Activated T-helper 17 cell treated with anti-CD3 and anti-CD28 coated beads, Interleukin-2, amount 50 U/mL, for 72 hours (primary cell): ENCODE measurements at places on chromosomes 2 and 18. TPM values are rescaled to one million over a fixed set of nuclear protein-coding genes. Genes with fewer than 3 reads are reported as not detected.

The MC5R gene
- not detected for total RNA-seq

GRCh38 chr2:208542465-208543041 lies 136.0 kb downstream of the PTH2R start:
- ATAC-seq: no peak

DNA sequence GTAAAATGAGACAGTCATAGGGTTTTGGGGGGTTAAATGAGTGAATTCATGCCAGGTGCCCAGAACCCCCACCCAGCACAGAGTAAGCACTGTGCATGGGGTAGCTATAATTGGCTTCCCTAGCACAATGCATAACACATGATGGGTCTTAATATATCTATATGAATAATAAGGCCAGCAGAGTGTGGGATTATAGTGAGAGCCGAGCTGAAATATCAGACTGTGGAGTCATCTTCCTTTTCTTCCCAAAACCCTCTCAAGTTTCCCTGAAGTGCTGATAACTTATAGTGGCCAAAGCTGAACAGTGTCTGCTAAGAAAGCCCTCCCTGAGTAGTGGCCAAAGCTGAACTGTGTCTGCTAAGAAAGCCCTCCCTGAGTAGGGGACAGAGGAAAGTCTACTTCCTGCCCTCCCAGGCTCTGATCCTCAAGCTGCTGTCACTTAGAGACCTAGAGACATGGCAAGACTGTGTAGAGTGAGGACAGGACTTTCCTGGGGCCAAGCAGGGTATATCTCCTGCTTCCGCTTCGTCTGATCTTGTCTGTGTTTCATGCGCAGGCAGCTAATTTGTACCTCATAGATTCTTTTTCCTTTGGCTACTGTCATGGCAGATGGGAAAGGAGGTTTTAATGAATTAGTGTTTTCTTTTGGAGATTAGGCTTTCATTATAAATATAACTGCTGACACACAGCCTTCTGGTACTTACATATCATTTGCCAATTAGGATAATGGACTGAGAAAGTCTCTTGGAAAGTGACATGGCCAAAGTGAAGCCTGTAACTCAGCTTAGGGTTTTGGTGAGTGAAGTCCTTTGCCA lies 94.9 kb downstream of the FHOD3 start:
- ATAC-seq: no peak

- no peak for ATAC-seq
Observed at GRCh38 chr2:33670392-33670937, 71.4 kb upstream of the FAM98A start.

The CCDC68 gene
- 0.16 TPM for total RNA-seq

DNA sequence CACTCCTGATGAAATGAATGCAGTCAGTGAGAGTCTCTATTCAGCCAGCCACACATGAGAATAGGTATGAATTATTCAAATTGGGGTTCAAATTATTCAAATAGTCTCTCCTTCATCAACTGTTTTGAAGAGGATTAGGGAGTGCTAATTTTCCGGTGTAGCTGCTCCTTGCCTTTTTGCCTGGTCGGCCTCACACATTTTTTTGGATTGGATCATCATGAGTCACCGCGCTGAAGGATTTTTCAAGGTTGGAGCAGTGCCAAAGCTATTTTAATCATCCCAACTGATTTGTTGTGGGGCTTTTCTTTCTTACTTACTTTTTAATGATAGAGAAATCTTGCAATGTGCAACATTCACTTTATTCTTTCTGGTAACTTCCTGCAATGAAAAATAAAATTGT lies 2.4 kb upstream of the DTNA start:
- no peak for ATAC-seq

DNA sequence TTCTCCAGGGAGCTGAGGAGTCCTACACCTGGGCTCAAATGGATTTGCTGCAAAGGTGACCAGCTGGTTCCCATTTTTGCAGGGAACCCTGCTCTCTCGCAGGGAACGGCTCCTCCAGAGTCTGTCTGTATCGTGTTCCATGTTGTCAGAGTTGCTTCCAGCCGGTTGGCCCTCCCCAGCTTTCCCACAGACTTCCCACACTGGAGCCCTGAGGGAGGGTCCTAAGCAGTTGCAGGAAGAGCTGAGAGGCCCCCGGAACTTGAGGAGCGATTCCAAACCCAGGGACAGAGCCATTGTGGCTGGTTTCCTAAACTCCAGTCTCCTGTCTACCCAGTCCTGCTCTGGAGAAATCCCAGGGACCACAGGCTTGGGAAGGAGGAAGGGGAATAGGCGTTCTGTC lies 121.7 kb upstream of the PPP1CB start:
- no peak for ATAC-seq

The COL3A1 gene
- not detected for total RNA-seq

DNA sequence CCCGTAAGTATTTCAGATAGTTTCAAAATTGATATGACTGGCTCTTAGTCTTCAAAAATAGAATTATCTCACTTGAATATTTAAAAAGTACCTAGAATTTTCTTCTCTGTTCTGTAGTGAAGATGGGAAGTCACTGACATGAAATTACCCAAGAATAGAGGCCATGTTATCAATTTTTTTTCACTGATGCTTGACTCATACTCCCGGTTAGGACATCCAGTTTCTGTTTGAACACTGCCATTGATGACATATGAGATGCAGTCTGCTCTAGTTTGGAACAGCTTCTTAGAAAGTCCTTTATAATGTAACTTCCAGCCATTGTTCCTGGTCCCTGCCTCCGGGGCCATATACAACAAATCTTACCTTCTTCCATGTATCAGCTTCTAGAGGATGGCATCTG lies 26.0 kb downstream of the MAP3K20 start:
- ATAC-seq: peak; percentile 89

DNA sequence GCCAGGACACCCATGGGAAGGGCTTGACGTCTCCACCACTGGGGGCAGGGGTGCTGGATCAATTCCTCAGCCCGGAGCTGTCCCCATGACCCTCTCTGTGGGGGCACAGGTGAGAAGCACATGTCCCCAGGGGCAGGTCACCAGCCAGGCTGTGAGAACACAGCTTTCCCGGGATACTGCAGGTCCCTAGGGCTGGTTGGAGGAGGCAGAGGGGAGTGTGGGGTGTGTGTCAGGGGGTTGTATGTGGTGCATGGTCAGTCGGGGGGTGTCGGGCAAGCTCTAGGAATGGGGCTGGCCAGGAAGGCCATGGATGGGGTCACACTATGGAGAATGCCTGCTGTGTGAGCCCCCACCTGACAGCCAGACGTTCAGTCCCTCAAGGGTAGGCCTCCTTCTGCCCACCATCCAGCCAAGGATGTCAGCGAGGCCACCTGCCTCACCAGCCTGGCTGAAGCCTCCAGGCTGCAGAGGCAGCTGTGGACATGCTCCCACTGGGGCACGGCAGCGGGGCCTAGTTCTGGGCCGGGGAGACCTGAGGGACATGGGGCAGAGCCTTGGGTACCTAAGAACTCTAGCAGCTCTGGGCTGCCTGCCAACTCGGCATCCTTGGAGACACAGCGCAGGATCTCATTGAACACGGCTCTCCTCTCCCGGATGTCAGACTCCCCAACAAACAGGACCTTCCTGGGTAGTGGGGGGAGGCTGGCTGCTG lies 10.3 kb downstream of the HS1BP3 start:
- ATAC-seq: no peak

The ERLEC1 gene
- total RNA-seq: 14.6 TPM

GRCh38 chr18:62741118-62741566 lies 25.8 kb downstream of the PHLPP1 start:
- ATAC-seq: peak; percentile 85

The PSTPIP2 gene
- total RNA-seq: 8.1 TPM

- peak; percentile 89 for ATAC-seq
Observed at GRCh38 chr2:96507957-96508520, 2.9 kb upstream of the NEURL3 start.

DNA sequence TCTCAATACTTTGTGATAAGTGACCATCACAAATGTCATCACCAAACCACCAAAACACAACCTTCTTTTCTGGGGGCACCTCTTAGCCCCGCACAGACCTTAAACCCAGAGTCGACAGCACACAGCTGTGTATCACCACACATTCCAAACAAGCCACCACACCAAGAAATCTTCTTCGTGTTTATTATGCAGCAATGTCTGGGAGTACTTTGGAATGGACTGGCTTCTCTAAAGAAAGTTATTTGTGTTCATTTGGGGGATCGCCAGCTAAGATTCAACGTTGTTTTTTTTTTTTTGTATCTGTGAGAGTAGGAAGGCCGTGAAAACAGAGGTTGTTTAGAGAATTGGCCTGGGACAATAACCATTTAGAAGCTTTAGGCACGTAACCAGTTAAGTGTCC lies 1.1 kb upstream of the MTA3 start:
- no peak for ATAC-seq

DNA sequence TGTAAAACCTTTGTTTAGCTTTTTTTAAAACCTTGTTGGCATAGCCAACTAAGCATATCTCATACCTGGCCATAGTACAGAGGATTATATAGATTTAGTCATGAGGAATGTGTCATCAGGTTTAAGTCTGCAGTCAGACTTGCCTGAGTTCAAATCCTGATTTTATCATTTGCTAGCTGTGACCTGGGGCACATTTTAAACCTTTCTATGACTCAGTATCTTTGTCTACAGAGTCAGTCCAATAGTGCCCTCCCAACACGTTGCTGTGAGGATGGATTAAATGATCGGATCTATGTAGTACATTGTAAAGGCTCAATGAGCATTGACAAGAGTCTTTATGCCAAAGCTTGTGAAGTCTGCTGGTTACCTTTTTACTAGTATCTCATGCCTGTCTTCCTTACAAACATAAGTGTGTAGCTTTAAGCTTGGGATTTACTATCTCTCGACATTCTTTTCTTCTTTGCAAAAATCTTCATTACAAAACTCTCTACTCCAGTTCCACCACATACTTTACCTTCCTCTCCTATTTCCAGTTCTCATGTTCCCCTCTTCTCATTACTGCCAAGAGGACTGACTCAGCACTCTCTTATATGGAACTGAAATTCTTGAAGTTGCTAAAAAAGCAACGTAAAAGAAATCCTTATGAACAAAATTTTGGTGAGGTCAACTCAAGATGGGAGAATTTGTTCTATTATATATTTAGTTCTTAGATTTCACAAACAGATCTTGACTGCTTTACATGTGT lies 68.1 kb upstream of the RBMS1 start:
- ATAC-seq: no peak
